Activated naive CD4-positive, alpha-beta T cell treated with anti-CD3 and anti-CD28 coated beads, Interleukin-2, amount 50 U/mL, for 72 hours (primary cell): ENCODE measurements at places on chromosomes 6 and 20.

DNA sequence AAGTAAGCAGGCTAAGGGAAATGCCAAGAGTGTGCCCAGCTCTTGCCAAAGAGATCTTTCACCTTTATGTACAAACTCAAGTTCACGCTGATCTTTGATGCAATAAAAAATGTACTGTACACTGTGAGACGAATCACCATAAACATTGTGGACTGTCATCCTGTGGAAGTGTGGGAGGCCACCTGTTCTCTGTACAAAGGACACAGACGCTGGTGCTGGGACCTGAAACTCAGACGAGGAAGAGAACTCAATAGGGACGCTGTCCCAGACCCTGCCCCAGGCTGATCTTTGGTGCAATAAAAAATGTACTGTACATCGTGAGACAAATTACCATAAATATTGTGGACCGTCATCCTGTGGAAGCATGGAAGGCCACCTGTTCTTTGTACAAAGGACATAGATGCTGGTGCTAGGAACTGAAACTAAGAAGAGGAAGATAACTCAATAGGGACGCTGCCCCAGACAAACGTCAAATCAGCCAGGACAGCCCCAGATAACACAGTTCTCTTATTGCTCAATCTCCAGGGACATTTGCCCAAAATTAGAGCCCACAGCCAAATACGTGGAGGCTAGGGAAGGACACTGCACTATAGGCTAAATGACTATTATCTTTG is 312.7 kb upstream of the SGK1 start:
- no peak for DNase-seq

- DNase-seq = no peak
These were observed 38.0 kb downstream of the KLHL31 start for GRCh38 chr6:53627391-53628218.

DNA sequence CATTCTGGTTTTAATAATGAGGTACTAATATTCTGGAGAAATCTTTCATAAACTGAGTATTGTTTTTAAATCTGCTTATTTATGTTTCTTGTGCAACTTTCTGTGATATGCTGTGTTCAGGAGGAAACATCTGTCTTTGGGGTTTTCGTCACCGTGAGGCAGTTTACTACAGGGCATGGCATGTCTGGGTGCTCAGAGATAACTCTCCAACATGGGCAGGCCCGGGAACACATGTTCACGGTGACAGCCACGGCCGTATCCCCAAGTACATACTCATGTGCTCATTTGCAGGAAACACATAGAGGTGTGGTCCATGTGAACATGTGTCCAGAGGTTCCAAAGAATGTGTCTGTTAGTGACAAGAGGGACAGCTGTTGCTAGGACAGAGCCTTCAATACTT is 62.1 kb upstream of the CNKSR3 start:
- no peak for DNase-seq

- DNase-seq = no peak
These were observed 234.7 kb downstream of the TRDN start for GRCh38 chr6:123402052-123402451.

GRCh38 chr6:208938-209337 is 83.3 kb upstream of the DUSP22 start:
- DNase-seq = no peak

DNA sequence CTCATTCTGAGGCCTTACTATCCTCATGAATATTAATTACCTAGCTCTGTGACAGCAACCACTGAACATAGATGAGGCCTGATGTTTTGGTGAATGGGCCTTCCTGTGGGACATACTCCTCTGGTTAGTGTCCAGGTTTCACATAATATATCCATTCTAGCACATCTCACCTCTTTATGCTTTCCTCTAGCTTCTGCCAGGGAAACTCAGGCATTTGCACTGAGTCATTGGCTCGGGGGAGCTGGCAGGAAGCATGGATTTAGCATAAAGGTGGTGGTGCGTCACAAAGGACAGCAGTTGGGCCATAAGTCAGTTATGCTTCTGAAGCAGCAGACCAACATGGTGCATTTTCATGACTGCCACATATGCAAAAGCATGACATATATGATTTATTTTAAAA is 37.5 kb upstream of the TMEM170B start:
- DNase-seq = no peak

DNA sequence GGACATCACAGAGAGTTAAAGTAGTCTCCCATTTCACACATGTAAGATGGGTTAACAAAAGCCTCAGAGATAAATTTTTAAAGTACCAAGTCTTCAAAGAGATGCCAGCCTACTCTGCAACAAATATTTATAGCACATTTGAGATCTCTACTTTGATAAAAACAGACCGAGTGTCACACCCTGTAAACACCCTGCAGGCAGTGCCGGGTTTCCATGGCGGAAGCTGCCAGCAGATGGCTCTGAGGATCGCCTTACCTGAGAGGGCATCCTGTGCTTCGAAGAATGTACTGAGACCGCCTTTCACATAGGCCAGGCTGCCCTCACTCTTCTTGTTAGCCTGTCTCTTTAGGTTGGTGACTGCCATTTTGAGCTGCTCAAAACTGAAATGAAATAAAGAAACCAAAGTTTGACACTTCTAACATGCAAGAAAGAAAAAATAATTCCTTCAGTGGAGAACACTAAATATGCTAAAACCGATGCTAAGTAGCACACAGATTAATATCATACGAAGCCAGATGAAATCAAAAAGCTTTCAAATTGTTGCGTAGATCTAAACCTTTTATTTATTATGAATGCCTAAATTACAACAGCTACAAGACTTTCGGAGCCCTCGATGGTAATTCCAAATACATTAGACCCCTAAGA is 39.3 kb downstream of the HUS1B start:
- no peak for DNase-seq

DNA sequence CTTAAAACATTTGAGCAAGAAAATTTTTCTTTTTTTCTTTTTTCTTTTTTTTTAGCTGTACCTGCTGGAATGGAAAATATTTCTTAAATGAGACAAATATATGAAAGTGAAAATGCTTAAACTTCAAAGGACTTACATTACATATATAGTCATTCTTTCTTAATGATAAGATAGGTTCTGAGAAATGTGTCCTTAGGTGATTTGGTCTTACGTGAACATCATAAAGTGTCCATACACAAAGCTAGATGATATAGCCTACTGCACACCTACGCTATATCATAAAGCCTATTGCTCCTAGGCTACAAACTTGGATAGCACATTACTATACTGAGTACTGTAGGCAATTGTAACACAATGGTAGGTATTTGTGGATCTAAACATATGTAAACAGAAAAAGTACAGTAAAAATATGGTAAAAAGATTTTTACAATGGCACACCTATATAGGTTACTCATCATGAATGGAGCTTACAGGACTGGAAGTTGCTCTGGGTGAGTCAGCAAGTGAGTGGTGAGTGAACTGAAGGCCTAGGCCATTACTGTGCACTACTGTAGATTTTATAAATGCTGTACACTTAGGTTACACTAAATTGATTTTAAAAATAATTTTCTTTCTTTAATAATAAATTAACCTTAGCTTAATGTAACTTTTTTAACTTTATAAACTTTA is 54.6 kb downstream of the RPP21 start:
- DNase-seq = no peak

- DNase-seq = no peak
These were observed 1.0 kb upstream of the RIPOR2 start for GRCh38 chr6:24936641-24937317.

- no peak for DNase-seq
These were observed 29.7 kb upstream of the PI16 start for GRCh38 chr6:36924778-36925374.

DNA sequence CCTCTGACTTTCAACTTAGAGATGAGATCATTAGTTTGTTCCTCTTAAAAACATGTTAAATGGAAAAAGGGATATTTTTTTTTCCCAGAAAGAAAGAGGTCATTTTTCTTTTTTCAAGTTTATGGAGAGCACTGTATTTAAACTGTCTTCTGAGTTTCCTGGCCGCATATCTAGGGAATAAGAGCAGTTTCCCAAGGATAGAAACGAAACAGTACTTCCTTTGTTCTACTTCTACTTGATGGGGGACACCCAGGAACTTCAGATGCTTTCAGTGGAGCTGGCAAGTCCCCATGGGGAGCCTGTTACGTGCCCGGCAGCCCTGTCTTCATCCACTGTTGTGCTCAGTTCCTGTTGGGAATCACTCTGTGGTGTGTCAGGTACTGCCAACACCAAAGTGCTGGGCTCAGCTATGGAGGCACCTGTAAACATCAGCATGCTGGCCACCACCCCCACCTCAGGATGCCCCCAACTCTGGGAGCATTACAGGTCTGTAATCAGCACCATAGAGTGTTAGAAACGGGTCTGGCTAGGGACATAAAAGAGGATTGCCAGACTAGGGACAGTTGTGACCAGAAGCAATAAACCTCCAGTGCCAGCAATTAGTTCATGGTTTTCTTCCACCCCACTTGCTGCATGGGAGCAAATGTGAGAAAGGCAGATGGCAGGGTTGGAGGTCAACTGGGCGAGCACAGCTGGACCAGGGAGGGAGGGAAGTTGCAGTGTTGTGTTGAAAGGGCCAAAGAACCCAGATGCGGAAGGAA is 221.7 kb upstream of the ECI2 start:
- peak; percentile 6 for DNase-seq

DNA sequence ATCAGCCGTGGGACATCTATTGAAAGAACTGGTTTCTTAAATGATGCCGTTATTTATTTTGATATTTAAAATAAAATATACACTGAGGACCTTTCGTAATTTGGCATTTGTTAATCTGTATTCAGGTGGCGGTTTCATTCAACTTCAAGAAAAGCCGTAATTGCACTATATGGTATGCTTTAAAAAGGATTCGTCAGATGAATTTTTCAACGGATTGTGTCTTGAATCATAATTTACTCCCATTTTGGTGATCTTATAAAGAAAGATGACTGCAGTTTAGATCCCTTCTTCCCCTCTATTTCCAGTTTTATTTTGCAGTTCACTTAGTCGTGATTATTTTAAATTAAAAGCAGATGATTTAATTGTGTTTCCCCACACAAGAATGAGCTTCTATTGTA is 761 bp downstream of the KLHL32 start:
- no peak for DNase-seq

GRCh38 chr6:20540683-20541082 is 6.4 kb downstream of the CDKAL1 start:
- no peak for DNase-seq

GRCh38 chr6:155495011-155495768 is 39.6 kb upstream of the NOX3 start:
- no peak for DNase-seq

GRCh38 chr6:148516217-148516616 is 173.6 kb downstream of the SASH1 start:
- DNase-seq = no peak

GRCh38 chr6:87494761-87495422 is 22.1 kb downstream of the SLC35A1 start:
- DNase-seq = no peak

DNA sequence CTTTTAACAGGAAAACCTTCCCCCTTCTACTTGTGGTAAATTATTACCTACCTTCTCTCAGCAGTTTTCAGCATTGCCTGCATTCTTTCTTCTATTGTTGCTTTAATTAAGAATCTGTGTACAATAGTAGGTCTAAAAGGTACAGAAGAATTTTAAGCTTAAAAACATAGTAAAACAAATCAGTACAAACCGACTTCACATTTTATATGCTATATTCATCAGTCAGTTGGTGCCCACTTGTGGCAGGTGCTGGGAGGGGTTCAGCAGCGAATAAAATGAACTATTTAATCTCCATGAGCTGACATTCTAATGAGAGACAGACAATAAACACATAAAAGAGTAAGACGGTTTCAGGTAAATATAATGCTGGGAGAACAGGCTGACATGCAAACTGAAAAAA is 73.4 kb upstream of the FBXO30 start:
- no peak for DNase-seq

DNA sequence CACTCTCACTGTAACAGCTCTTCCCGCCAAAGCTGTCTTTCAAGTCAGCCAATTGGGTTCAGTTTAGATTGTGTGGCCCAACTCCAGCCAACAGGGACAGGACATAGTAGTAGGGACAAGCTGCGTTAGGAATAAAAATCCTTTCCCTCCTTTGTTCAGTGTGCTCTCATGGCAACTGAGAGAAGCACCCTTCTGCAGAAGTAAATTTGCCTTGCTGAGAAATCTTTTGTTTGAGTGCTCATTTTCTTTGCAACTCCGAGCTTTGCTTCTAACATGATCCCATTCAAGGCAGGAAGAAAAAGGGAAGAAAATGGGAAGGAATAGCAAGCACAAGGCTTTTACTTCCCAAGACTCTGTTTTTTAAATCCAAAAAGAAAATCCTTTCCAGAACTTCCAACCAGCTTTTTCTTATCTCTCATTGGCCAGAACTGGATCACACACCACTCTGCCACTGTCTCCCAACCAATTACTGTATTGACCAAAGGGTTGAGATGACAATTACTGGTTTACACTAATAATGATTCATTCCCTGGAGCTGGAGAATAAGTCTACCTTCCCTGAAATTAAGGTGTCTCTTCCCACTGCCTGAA is 52.7 kb downstream of the STX11 start:
- DNase-seq = no peak

- no peak for DNase-seq
These were observed 14.5 kb downstream of the SOD2 start for GRCh38 chr6:159678574-159678973.

- no peak for DNase-seq
These were observed 2.8 kb downstream of the KCNQ5 start for GRCh38 chr6:72624557-72625160.

DNA sequence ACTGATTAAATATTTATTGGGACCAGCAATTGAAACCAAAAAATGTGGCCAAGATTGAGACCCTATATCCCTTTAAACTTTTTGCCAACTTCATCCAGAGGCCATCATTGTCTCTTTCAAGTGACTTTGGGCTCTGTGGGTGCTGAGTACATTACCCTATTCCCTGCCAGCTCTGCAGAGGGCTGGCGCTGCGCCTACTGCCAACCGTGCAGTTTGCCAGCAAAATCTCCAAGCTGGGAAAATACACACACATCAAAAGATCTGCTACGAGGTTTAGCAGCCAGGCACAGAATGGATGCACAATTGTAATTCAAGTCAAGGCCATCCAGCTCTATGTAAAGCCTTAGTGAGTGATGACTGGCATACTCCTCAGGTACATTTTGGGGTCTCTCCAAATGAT is 125.0 kb downstream of the CBLN4 start:
- DNase-seq = no peak

DNA sequence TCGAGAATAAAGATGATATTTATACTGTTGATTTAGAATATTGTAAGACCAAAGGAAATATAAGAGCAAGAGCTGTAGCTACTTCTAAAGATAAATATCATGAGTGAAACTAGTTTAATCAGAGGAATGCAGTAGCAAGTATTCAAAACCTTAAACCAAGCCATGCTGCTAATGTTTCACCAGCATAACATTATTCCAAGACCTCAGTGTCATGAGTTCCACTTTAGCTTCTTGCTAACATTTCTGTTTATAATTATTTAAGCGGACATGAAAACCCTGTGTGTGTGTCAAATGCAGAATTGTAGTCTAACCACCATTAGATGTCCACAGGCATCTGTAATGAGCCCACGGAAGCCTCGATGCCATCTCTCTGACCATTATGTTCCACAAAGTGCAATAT is 752.6 kb upstream of the MARCKS start:
- no peak for DNase-seq

- DNase-seq = no peak
These were observed 214.8 kb upstream of the RNF24 start for GRCh38 chr20:4230185-4230584.

GRCh38 chr6:121438869-121439268 is 3.4 kb downstream of the GJA1 start:
- no peak for DNase-seq
